ENCODE measurements at places on chromosomes 4 and X.

GRCh38 chr4:125891597-125892258, 577.0 kb downstream of the FAT4 start:
- no peaks in the 10 kb centered on the region for H3K36me3 ChIP-seq
- no peaks in the 10 kb centered on the region for H3K27me3 ChIP-seq
- no peak overlapping the region for H3K27ac ChIP-seq
- no peak overlapping the region for H3K4me3 ChIP-seq

DNA sequence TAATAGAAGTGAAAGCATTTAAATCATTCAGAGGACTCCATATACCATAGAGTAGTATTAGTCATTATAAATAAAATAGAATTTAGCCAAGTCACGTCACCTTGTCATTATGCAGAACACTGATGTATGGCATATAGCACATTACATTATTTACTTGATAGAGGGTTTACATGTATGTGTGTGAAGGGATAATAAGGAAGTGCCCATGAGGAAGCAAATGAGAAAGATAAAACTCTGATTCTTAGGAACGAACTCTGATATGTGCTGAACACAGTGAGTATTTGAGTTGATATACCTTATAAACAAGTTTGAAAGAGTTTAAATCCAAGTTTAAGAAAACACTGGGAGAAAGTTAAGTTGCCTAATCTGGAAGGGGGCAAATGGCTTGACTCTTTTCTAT, 160.5 kb upstream of the NDST3 start:
- no peak for DNase-seq
- no peaks in the 10 kb centered on the region for H3K36me3 ChIP-seq
- no peaks in the 10 kb centered on the region for H3K27me3 ChIP-seq
- no peak overlapping the region for H3K4me3 ChIP-seq
- no peaks in the 10 kb centered on the region for H3K4me1 ChIP-seq

GRCh38 chr4:32994981-32995881, 2275.1 kb downstream of the PCDH7 start:
- H3K27ac ChIP-seq, result no peak overlapping the region
- H3K27me3 ChIP-seq, result no peaks in the 10 kb centered on the region
- no peaks in the 10 kb centered on the region for H3K36me3 ChIP-seq

DNA sequence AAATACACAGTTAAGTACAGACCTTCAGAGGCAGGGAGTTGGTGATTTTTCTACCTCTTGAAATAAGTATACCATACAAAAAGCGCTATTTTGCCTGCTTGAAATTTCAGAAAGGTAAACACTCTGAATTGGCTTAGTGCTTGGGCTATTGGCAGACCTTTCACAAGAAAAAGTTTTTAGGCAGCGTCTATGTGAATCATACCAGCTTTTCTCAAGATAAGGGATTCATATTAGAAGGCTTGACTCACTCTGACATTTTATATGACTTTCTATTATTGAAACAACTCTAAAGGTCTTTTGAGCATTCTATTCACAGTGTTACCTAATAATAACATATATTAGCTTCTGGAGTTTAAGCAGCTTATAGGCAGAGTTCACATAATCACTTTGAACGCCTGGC, 286.4 kb upstream of the FAT1 start:
- H3K4me3 ChIP-seq, result no peak overlapping the region
- no peaks in the 10 kb centered on the region for H3K36me3 ChIP-seq
- no peak overlapping the region for H3K27ac ChIP-seq
- peaks cover 13% of the 10 kb centered on the region for H3K4me1 ChIP-seq

DNA sequence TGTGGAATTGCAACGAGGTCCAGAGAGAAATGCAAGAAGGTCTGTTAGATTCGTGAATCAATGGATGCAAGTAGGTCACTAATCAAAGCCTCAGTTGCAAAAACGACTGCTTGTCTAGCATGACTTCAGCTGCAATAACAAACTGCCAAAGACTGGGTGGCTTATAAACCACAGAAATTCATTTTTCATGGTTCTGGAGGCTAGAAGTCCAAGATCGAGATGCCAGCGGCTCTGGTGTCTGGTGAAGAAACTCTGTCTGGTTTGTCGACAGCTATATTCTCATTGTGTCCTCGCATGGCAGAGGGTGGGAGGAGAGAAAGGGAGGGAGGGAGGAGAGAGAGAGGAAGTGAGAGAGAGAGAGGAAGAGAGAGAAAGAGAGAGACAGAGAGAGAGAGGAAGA, 114.7 kb downstream of the MXRA5 start:
- H3K27ac ChIP-seq, result no peak overlapping the region
- H3K4me3 ChIP-seq, result no peak overlapping the region
- H3K4me1 ChIP-seq, result no peaks in the 10 kb centered on the region
